Coronary artery (tissue), 2 donors: ENCODE measurements at places on chromosomes 7 and 10.

DNA sequence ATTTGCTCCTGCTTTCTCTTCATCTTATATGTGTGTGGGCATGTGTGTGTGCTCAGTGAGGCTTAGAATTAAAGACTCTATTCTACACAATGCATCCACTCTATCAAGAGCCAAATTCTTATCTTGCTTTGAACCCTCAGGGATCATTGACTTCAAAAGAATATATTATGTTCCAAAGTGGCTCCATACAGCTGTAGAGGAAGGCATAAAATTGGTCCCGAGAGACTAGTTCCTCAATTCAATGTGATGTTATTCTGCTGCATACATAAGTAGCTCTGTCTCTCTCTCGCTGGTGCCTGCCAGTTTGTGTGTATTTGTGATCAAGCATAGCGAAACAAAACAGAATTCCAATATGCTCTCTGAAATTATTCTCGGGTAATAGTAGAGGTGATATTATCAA, 997.9 kb upstream of the POT1 start:
- DNase-seq: no peak

DNA sequence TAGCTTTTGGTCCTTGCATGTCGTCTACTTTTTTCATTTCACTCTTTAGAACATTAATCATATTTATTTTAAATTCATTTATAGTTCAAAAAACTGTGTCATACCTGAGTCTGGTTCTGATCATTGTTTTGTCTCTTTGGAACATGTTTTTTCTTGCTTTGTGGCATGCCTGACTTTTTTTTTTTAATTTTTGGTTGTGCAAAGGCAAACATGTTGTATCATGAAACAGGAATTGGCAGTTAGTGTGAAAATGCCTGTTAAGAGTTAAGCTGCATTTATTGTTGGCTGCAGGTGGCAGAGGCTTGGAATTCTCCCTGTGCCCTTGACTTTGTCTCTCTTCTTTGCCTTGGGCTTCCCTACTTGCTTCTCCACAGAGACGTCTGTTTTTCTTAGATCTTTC, 525.0 kb upstream of the ADARB2 start:
- no peak for DNase-seq

- no peak for DNase-seq
Measured at GRCh38 chr7:99399597-99399996, 8.8 kb downstream of the PDAP1 start.

GRCh38 chr10:74816824-74817498, 9.4 kb upstream of the KAT6B start:
- DNase-seq: no peak

DNA sequence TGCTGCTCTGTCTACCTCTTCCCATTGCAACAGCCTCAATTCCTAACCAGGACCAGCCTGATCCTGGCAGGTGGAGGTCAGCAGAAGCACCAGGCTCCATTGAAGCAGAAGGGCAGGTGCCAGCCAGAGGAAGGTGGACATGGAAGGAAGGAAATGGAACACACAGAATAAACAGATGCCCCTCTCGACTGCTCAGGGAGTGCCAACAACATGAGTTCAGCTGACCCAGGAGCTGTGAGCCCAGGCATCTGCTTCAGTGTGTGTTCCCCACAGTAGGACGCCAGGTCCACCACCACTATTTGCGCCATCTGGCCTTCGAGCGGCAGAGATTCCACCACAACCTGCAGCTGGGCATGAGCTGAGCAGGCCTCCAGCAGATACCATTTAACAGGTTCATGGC, 56.7 kb downstream of the GPAM start:
- no peak for DNase-seq

DNA sequence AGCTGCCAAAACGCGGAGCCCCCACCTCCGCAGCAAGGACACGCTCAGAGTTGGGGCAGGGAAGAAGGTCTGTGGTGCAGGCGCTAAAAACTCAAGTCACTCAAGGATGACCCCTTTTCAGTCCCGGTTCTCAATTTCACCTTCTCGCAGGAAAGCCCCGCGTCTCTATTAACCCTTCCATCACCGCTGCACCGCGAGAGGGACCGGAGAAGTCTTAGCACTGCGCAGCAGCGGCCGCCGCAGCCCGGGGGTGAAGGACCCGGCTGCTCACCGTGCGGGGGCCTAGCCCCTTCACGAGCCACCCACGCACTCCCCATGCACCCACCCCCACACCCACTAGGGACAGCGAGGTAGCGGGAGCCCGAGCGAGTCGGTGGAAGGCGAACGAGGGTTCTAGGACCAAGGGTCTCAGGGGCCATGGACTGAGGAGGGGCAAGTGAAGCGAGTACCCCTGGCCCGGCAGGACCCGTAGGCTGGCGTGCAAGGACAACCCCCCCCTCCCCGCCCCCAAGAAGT, 162.9 kb downstream of the SH3PXD2A start:
- no peak for DNase-seq

GRCh38 chr7:54798530-54798929, 39.5 kb upstream of the SEC61G start:
- no peak for DNase-seq
